Kasumi-1 (cell line): ENCODE measurements at places on chromosomes 2 and 18.

GRCh38 chr2:47339745-47340541 lies 63.0 kb upstream of the MSH2 start:
- peak; percentile 55 for DNase-seq

- DNase-seq: no peak
Observed at GRCh38 chr2:23595601-23596251, 210.7 kb downstream of the KLHL29 start.

DNA sequence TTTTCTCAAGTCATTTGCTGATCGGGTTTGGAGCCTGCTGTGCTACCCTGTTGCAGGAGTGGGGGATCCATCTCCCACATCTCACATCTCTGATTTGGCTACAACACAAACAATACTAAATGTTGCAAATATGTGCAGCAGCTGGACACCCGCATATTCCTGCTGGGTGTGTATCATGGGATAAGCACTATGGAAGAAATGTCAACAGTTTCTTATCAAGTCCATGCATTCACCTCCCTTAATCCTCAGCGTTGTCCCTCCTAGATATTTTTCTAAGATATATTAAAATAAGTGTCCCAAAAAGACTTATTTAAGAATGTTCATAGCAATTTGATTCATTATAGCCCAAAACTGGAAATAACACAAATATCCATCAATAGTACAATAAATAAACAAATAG lies 303.7 kb downstream of the TRIB2 start:
- DNase-seq: no peak

DNA sequence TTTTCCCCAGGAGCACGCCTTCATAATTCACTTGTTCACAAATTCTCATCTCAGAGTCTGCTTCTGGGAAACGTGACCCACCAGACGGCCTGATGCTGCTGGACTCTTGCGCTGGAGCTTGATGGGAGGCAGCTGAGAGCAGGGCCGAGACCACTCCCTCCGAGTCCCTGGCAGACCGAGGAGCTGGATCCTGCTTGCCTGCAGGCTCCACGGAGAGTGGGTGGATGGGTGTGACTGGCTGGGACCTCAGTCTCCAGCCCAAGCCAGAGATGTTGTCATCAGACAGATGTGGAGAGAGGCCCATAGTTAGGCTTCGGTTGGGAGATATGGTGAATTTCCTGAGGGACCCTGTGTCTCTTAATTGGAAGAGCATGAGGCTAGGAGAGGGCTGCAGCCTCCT lies 76.4 kb downstream of the TSN start:
- no peak for DNase-seq

GRCh38 chr2:62304429-62305417 lies 108.8 kb downstream of the B3GNT2 start:
- DNase-seq: peak; percentile 97

- DNase-seq: no peak
Observed at GRCh38 chr2:75605770-75606529, 40.6 kb upstream of the MRPL19 start.

DNA sequence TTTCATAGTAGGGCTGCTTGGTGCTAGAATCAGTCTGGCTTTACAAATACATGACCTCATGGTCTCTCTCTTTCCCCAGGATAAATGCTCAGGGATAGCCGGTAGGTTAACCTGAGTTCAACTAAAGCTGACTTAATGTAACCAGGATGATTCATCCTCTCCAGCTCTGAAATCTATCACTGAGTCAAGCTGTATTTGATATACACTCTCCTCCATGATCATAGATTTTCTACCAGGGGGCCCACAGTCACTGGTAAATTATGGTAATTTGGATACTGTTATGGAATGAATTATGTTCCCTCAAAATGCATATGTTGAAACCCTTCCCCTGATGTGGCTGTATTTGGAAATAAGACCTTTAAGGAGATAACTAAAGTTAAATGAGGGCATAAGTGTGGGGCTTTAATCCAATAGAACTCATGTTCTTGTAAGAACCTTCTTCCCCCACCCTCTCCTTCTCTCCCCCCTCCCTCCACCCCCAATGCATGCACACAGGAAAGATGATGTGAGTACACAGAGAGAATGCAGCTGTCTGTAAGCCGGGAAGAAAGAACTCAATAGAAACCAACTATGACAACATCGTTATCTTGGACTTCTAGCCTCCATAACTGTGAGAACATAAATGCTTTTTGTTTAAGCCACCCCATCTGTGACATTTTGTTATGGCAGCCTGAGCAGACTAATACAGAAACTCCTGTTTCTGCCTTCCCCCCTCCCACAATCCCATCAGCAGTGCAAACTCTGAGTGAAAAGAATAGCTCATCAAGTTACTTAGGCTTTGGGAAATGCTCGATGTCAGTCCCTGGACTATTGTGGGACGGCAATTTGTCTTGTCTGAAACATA lies 134.9 kb upstream of the KYNU start:
- DNase-seq: no peak

- no peak for DNase-seq
Observed at GRCh38 chr2:46230115-46230571, 67.1 kb upstream of the EPAS1 start.

DNA sequence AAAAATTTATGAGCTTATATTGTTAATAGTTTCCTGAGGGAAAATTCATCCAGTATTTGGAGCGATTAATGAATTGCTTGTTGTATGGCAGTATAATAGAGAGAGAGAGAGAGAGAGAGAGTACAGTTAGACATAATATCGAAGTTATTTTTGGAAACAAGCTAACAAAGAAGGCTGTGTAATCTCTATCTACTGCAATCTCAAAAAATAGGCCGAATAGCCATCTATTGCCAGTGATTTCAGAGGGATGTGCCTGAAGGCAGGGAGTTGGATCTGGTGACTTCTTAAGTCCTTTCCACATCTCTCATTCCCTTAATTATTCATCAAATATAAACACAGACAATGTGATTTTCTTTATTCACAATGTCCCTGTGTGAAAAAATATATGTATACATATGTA lies 433.1 kb upstream of the RAB12 start:
- no peak for DNase-seq

DNA sequence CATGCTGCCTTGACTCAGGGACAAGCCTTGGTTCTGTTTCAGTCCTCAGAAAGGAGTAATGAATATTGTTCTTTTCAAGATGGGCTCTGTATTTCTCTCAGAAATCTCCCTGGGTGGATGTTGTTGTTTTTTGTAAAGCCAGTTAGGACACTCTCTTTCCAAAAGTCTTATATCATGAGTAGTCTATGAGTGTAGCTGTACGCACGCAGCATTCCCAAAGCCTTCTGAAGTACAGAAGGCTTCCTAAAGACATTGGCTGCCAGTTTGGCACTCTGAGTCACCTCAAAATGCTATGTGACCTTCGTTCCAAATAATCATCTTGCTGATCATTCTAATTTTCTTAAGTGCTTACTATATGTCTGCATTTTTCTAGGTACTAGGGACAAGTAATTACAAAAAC lies 16.7 kb upstream of the GTF2A1L start:
- DNase-seq: no peak

- no peak for DNase-seq
Observed at GRCh38 chr18:63260380-63260754, 59.2 kb downstream of the BCL2 start.

GRCh38 chr2:230765611-230766300 lies 53.1 kb downstream of the CAB39 start:
- DNase-seq: no peak

DNA sequence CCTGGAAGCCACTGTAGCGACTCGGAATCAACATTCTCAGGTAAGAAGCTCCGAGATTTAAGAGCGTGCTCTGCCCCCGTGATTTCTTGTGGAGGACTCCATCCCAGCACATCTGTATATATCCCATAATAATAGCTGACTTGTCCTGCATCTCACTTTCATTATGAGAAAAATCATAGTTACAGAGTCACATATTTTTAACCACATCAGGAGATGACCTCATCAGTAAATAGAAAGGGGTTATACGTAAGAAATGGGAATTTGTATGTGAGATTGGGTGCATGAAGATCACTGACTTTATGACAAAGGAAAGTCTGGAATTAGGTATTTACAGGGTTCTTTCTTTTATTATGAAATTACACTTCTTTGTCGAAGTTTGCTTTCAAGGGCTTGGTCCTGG lies 16.4 kb upstream of the TMEM18 start:
- DNase-seq: no peak

DNA sequence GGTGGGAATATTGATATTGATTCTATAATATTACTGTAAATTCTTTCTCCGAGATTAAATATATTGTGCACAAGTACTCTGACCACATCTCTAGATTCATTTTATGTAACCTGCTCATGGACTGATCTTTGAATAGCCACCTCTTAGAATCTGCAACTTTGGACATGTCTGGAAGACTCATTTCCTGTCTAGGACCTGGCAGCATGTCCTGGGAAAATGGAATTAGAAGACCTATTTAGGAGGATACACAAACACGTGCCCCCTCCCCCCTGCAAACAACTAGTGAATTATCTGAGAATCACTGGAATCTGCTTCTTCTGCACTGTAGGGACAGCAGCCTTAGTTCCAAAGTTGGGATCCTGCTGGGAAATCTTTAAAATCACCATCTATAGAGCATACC lies 94.1 kb downstream of the UBE2E3 start:
- DNase-seq: no peak
